ENCODE measurements at places on chromosomes 3 and 15.

GRCh38 chr3:66267031-66267430, 46.2 kb downstream of the SLC25A26 start:
- DNase-seq = no peak

DNA sequence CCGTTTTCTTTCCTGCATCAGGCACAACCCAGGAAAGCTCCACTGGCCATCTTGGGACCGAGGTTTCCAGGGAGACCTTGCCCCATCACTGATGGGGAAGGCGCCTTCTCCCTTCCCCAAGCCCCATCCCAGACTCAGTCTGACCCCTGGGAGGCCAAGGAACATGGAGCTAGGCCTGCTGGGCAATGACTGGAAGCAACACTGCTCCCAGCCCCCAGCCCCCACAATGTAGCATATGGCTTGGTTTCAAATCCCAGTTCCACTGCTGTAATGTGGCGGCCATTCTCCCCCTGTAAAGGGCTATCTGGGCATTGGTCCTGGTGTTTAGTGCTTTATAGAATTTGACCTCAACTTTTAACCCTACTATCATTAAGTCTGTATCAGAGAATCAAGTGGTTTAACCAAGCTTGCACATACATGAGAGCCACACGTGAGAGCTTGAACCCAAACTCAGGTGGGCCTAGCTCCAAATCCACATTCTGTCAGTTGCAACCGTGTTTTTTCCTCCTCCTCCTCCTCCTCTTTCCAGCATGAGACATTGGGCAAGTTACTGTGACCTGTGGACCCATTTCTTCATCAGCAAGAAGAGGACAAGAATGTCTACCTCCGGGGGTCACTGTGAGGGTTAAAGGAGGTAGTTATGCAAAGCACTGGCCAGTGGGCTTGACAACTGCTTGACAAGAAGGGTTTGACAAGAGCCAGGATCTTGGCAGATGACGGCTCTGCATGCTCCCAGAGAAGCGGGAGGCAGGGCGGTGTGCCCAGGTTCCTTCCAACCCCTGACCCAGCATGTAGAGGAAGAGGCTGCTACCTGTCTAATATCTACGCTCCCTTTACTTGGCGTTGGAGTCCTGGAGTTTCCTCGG, 37.4 kb downstream of the KLHL25 start:
- no peak for DNase-seq

DNA sequence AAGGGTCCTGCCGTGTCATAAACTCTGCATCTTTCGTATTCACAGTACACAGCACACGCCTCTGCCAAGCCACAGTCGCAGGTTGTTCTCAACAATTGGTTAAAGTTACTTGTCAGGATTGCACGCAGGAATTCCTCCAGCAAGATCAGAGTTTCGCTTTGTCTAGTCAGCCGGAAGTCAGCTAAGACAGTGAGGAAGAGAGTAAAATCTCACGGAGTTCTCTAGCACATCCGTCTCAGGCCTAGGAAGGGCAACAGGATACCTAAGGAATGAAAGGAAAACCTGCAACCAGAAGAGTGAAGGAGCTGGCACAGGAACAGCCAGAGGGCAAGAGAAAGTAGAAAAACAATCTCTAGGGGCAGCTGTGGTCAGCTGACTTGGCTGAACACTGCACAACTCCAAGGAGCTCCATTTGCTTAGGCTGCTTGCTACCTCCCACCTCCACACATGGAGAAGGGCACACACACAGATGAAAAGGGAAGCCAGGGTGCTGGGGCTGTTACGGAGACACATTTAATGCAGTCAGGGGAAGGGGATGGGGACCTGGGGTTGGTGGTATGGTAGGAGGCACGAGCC, 23.7 kb downstream of the RORA start:
- DNase-seq = no peak

GRCh38 chr3:87261925-87262324, 14.5 kb downstream of the POU1F1 start:
- DNase-seq = no peak

GRCh38 chr15:68126396-68126795, 72.3 kb downstream of the PIAS1 start:
- DNase-seq = no peak
